ENCODE measurements at places on chromosomes 4 and X.

GRCh38 chrX:151419782-151420181 is 22.8 kb downstream of the VMA21 start:
- DNase-seq, result no peak

GRCh38 chrX:55201930-55202579 is 18.1 kb upstream of the PAGE5 start:
- DNase-seq, result no peak

- DNase-seq, result no peak
These were observed 57.7 kb downstream of the HPGDS start for GRCh38 chr4:94284889-94285288.

GRCh38 chr4:173522160-173522950 is 7.7 kb downstream of the HAND2 start:
- no peak for DNase-seq

GRCh38 chrX:134725103-134725690 is 66.9 kb upstream of the PLAC1 start:
- no peak for DNase-seq

DNA sequence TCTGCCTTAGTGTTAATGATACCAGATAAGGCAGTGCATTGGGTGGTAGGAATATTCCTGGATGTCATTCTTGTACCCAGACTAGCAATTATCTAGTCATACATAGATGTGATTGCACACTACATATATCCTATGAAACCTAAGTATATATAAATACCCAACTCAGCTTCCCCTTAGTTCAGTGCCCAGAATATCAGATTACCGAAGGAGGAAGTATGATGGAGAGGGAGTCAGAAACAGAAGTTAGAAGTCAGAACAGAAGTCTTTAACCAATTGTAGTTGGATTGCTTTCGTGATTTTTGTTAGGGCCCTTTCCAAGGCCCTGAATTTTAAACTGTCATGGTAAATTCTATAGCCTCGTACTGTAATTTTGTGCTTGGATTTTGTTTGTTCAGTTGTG is 42.9 kb downstream of the MOB1B start:
- DNase-seq, result no peak

DNA sequence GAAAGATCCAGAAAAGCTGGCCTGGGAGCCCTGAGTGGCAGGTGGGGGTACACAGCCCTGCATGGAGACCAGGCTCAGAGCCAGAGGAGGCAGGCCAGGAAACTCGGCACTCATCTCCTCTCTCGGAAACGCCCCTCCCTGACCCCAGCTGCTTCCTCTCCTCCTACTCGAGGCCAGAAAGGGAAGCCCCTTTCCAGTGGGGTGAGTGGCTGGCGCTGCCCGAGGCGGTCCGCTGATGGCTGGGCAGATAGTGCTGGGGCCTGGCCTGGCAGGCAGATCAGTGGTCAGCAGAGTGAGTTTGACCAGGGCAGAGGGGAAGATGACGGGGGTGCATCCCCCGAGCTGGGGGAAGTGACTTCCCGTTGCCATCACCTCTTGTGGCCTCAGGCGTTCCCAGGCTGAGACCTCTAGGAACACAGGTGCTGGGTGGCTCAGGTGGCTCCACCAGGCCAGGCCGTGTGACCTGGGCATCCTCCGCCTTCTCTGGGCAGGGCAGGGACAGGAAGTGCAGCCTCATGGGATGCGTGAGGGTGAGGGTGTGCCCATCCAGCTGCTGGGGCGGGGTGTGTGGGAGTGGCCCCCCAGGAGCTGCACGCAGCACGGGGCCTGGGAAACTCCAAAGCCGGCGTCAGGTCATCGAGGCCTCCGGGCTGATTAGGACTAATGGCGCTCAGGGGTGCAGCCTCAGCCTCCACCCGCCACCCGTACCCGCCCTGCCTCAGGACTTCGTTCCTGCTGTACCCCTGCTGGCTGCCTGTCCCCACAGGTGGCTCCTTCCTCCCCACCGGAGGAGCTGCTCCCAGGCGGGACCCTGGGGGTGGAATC is 5.7 kb downstream of the SH3BP2 start:
- DNase-seq, result no peak

DNA sequence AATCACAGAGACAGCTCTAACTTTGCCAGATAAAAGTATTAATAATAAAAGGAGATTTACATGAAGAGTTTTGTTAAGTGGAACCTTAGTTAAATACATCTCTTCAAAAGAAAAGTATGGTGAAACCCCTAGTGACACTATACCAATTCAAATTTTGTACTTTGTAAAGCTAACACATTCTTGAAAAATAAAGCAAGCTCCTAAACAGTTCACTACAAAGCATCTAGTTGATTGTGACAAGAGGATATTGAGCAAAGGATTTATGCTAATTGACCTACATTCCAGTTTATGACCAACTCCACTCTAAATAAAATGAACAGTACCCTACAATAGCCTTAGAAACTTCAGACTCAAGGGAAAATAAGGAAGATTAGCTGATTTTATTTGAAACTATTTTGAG is 69.4 kb upstream of the WDR17 start:
- no peak for DNase-seq

GRCh38 chrX:46573331-46573891 is at the start of gene CHST7:
CHST7 (plus strand) TSS chrX:46573765; CDS start chrX:46573932, 167 bp downstream.
- peak; percentile 57 for DNase-seq

GRCh38 chrX:40457406-40457805 is 123.4 kb upstream of the ATP6AP2 start:
- DNase-seq, result no peak

- no peak for DNase-seq
These were observed 217.7 kb downstream of the NR3C2 start for GRCh38 chr4:148224476-148224875.

DNA sequence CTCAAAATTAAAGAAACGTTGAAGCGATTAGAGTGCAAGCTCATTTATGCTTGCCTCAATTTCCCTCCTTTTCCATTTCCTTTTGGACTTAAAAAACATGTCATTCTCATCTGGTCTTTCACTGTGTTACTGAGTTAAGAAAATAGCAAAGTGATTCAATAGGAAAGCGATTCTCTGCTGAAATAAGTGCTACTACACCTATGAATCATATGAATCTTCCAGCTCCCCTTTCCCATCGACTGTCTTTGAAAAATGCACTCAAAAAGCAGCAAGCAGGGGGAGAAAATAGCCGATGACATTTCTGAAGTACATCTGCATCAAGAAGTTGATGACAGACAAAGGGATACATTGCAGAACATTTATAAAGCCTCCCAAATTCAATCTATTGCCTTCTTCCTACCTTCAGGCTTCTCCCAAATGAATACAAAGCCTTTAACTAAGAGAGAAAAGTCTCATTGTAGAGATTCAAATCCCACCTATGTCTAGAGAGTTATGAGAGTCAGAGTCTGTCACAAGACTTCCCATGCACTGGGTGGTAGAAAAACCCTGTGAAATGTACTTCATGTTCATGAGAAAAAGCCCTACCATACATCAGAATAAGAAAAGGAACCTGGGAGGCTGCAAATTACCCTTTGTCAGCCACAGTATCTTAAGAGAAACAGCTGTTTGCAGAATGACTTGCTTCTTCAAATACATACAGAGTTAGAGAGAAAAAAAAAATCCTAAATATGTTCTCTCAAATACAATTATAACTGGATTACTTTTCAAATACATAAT is 78.9 kb downstream of the MBNL3 start:
- DNase-seq, result no peak

DNA sequence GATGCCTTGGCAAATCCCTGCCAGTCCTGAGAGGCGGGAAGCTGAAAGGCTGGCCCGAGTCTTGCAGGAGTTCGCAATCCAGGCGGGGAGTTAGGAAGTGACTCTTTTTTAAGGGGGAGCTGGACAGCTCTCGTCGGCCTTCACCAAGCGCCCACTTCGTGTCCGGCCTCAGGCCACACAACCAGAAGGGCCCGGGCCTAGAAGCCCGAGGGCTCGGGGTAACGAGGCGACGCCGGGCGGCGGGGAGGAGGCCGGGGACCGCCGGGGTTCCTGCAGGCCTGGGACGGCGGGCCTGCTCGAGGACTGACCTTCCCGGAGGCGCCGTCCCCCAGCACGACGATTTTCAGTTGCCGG is 395 bp downstream of the RAB28 start:
- peak; percentile 14 for DNase-seq
